Upper lobe of right lung (tissue), 1 donor: ENCODE measurements at places on chromosomes 1 and 21. TPM values are rescaled to one million over a fixed set of nuclear protein-coding genes. Genes with fewer than 3 reads are reported as not detected.
A peak's percentile ranks its signal among the peaks of the same experiment; 100 is the strongest.

AMY1A gene
- 1.6 TPM for total RNA-seq

MMP23B gene
- 40.3 TPM for total RNA-seq

DNA sequence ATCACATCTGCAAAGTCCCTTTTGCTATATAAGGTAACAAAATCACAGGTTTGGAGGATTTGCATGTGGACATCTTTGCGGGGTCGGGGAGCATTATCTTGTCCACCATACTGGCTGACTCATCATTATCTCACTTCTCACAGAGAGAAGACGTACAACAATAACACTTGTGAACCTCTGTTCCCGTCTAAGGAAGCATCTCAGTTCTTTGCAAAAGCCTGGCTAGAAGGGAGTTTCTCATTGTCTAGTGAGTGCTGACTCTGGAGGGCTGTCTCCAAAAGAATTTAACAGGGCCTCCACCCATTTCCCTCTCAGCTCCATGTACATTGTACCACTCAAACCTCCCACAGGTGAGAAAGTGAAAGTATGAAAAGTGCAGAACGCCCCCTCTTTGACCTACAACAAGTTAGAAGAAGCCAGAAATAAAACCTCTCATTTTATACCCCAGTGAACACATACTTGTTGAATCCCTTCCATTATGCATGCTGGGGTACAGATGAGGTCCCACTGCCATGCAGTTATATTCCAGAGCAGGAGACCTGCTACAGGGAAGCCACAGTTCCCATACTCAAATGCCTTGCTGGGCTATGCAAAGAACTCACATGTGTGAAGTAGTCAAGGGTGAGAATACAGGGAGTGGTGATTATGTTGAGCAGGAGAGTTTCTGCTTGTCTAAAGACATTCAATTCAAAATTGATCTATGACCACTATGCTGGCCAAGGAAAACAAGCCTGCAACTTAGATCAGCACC, 121.7 kb upstream of the PRDX6 start:
- no peak for DNase-seq

DNA sequence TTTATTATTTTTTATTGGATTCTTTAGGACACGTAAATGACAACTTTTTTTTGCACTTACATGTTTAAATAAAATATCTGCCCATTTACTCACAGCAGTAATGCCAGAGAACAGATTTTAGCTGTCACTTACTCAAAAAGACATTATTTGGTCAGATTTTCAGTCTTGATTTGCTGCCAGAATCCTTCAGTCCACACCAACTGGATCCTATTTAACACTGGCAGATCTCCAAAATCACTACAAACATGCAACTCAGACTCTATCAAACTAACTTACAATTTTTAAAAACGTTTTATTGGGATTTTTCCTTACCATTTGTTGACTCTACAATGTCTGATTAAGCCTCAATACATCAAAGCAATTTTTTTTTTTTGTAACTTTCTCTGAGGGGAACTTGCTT, 11.1 kb downstream of the ATP6V1G3 start:
- DNase-seq = no peak

DNA sequence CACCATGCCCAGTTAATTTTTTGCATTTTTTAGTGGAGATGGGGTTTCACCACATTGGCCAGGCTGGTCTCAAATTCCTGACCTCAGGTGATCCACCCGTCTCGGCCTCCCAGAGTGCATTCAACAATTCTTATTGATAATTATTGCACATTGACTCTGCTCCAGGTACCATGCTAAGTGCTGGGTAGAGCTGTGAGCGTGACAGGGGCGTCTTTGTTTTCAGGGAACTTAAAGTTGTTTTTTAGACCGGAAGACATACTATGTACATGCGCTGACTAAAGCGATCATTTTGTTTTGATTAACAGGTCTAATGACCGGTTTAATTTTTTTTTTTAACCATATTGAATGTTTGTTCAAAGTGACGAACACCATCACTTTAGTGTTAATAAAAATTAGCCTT, 4.0 kb downstream of the CD247 start:
- DNase-seq = no peak

GRCh38 chr1:160901768-160902167, 16.8 kb upstream of the ITLN1 start:
- no peak for DNase-seq

DNA sequence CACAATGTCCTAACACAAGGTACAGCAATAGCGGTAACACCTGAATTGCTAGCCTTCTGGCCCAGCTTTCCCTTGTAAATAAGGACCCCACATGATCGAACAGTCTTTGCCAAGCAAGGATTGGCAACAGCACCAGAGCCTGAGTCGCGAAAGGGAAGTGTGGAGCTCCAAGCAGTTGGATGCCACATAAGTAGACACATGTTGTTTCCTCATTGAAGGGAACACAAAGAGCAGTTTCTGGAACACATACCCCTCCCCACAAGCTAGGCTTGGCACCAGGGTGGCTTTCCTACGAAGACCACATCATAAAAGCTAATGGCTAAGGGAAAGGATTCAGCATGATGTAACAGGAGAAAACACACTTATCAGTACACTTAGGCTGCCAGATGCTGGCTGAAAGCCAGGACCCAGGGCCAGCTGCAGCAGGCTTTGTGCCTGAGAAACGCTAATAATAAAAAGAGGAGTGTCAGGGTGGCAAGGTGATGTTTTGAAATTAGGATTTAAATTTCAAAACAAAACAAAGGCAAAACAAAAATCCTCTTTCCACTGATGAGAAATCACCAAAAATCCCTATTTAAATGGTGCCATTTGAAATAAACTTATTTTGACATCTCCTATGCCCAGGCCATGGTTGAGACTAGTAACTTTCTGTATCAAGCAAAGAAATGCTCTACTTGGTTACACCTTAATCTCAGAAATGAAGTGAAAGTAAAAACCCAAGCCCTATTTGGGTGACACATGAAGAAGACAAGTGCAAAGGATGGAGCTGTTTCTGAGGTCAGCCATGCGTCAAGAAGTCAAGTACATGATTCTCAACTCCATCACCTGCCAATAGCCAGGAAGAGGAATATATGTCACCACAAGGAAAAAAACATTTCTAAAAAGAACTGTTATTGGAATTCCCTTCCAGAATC, 11.9 kb upstream of the CPLANE2 start:
- peak; percentile 85 for DNase-seq

GRCh38 chr1:212035835-212036605, 472 bp downstream of the DTL start:
- DNase-seq = no peak
